Bone marrow (tissue), 2 donors: ENCODE measurements at places on chromosomes 2 and 18.
A peak's percentile ranks its signal among the peaks of the same experiment; 100 is the strongest.

DNA sequence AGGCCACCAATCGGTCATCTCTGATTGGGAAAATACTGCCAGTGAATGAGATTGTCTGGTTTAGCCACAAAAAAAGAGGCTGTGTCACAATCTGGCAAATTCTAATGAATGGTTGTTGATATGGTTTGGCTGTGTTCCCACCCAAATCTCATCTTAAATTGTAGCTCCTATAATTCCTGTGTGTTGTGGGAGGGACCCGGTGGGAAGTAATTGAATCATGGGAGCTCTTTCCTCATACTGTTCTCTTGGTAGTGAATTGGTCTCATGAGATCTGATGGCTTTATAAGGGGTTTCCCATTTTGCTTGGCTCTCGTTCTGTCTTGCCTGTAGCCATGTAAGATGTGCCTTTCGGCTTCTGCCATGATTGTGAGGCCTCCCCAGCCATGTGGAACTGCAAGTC is 838.3 kb downstream of the SLC4A3 start:
- no peak for DNase-seq

GRCh38 chr2:189870381-189871085 is 86.3 kb downstream of the PMS1 start:
- no peak for DNase-seq

- DNase-seq, result peak; percentile 30
Measured at GRCh38 chr18:23257686-23258565, 122.6 kb downstream of the CABLES1 start.

DNA sequence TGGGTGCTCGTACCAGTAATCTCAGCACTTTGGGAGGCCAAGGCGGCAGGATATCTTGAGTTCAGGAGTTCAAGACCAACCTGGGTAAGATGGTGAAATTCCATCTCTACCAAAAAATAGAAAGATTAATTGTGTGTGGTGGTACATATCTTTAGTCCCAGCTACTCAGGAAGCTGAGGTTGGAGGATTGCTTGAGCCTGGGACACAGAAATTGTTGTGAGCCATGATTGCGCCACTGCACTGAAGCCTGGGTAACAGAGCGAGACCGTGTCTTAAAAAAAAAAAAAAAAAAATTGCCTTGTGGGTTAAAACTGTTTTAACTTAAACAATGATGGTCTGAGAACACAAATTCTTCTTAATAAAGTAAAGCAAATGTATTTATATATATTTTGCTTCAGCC is 49.6 kb downstream of the ATP9B start:
- DNase-seq, result no peak
